Endodermal cell (in vitro differentiated cells): ENCODE measurements at places on chromosomes 2 and 18. TPM values are rescaled to one million over a fixed set of nuclear protein-coding genes. Genes with fewer than 3 reads are reported as not detected.
A peak's percentile ranks its signal among the peaks of the same experiment; 100 is the strongest.

GRCh38 chr2:37869771-37870170, 55.3 kb upstream of the RMDN2 start:
- DNase-seq = no peak

DNA sequence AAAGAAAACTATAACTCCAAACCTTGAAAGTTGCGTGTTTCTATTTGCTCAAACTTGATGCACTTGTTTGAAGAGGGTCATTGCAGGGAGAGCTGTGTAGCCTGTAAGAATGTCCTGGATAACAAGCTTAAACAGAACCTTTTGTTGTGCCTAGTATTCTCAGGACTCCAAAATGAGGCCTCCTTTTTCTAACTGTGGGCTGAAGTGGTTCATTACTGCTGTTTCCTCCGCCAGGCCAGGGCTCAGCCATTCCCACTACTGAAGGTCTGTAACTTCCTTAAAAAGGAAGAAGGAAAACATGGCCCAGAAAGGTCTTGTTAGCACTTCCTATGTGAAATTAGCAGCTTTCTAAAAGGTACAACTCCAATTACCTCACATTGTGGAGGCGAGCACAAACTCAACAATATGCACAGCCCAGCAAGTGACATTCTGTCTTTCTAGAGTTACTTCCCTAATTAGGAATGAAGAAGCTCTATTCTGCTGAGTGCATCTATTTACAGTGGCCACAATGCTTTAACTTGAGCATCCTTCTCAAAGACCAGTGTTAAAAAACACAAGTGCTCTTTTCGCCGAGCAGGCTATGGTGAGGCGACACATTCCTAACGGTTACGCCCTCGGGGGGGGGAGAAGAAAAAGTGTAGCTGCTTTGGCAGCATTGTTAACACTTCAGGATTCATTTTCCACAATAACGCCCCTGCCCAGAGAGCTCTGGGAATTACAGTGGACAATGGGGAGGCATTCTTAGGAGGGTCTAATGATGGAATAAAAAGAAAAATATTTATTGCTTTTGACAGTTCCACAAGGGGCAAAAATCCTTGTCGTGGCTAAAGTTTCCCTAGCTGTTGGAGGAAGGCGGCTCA, 136.9 kb upstream of the SIX3 start:
- peak; percentile 88 for DNase-seq

Gene LOXHD1
- total RNA-seq = not detected in 3 replicates

Gene HOXD11
- total RNA-seq = not detected in 2 replicates

DNA sequence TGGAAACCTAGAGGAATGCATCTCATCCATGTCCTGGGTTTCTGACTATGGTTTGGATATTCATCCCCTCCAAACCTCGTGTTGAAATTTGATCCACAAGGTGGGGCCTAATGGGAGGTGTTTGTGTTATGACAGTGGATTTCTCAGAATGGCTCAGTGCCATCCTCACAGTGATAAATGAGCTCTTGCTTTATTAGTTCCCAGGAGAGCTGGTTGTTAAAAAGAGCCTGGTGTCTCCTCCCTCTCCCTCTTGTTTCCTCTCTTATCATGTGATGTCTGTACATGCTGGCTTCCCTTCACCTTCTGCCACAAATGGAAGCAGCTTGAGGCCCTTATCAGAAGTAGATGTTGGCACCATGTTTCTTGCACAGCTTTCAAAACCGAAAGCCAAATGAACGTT, 424.3 kb downstream of the DCC start:
- DNase-seq = no peak

Gene CPO
- total RNA-seq = 0.42 to 0.95 TPM (median 0.70 TPM) in 3 replicates
